ENCODE measurements at places on chromosomes 4 and X.

DNA sequence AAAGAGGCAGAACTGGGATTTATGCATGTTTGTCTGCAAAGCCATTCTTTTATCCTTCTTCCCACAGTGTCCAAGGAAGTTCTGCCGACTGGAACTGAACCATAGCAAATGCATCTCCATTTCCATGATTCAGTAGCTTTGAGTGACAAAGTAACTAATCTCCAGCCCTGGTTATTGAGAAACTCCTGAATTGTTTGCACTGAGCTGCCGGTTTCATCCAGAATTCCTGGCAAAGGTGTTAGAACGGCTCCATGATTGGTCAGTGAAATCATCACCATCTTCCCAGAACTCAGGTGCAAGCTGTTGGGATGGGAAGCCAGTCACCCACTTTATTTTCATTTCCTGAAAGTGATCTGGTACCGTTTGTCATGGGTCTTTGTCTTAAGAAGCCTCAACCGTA lies 47.0 kb upstream of the SLC34A2 start:
- DNase-seq: no peak

DNA sequence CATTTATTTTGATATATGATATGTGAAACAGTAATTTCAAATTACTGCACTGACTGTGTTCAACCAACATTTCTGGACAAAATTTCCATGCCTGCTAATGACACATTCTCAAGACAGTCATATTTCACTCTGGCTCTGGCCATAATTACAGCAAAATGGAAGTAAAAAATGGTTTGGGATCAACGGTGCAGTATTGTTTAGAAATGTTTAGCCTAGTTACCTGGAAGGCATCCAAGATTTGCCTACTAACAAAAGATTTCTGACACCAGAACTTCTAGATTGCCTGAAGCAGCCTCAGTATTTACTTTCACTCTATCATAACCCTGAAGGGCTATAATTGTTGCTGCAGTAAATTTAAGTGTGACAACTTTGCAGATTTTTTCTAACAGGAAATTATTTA lies 416.3 kb downstream of the PCDH10 start:
- DNase-seq: no peak

GRCh38 chr4:168151327-168151726 lies 59.0 kb downstream of the ANXA10 start:
- DNase-seq: no peak

DNA sequence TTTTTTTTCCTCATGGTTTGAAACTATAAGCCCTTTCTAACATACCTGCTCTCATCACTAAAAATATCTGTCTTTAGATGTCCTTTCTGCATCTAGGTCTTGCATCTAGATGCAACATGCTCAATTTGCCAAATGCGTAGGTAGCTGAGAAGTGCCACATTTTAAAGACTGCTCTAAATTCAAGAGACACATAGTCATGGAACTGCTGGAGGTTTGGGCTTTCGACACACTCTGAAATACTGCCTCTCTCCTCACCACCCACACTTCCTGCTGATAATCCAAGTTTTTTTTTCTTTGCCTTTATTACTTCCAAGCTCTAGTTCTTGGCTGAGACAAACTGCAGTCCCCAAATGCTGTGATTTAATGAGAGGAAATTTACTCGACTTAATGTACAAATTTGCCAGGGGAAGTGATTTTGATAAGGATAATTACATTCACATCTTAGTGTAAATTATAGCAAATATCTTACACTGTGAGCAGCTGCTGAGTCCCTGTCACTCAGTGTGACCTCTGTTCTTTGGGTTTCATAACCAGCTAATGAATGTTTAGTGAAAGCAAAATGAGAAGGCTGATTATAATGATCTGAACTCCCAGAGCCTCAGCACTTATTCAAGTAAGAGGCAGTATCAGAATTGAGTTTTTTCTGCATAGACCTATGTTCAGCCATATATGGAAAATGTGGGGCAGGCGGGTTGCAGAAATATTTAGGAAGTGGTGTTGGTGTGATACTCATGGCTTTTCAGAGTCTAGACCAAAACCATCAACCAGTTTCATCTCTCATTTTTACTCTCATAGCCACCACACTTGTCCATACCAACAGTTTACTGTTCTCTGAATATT lies 31.3 kb downstream of the DRD5 start:
- no peak for DNase-seq

GRCh38 chrX:122572461-122572860 lies 611.6 kb upstream of the GRIA3 start:
- DNase-seq: no peak

- no peak for DNase-seq
Measured at GRCh38 chr4:133131829-133132460, 17.1 kb upstream of the PCDH10 start.

DNA sequence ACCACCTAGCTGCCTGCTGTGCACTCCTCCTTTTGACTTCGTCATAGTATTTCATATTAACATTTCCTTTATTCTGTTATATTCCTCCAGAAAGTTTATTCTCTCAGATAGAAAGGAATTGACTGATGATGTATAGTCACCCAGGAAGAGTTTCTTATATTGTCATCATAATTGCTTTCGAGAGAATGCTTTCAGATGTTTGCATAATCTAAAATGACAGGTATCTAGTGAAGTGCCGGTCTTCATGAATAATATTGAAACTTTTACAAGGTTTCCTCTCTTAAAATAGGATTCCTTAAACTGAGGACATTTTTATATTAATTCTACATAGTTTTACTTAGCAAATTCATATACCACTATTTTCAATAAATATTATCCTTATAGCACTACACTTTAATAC lies 10.1 kb downstream of the SEC24D start:
- no peak for DNase-seq

DNA sequence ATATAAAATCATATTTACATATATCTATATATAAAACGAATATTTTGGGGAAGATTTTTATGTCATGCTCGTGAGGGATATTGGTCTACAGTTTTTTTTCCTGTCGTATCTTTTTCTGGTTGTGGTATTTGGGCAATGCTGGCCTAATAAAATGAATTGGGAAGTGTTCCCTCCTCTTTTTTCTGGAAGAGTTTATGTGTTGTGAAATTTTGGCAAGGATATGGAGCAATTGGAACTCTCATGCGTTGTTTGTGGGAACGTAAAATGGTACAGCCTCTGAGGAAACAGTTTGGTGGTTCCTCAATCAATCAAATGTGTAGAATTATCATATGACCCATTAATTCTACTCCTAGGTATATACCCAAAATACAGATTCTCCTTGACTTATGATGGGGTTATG lies 69.8 kb downstream of the ZNF182 start:
- DNase-seq: no peak

GRCh38 chr4:58760737-58761136 lies 1650.6 kb upstream of the IGFBP7 start:
- no peak for DNase-seq

DNA sequence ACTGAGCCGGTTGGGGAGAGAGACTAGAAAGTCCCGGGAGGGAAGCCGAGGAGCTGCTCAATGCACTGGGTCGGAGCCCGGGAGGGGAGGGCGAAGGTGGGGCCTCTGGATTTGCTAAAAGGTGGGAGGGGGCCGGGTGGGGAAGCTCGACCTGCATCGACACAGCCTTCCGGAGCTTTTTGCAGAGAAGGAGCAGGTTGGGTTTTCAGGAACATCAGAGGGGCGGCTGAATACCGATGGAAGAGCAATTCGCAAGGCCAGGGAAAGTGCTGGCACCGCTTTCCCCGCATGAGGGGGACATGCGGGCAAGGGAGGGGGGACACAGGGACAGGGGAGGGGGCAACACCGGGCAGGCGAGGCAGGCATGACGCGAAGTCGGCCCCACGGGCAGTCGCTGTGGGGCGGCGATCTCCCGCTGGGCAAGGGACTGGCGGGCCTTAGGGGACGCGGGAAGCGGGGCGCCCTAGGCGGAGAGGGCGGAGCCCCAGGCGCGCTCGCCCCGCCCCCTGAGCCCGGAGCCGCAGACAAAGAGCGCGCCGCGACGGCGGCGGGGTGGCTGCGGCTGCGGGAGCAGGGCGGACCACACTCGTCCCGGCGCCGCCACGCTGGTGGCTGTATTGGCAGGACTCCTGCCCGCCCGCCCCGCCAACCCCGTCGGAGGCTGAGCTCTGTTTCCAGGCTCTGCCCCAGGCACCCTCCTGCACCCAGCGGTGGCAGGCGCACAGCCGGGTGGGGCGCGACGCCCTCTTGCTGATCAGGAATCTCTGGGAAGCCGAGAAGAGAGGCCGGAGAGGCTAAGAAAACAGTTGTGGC lies 11.6 kb downstream of the PDZD4 start:
- DNase-seq: peak; percentile 72

DNA sequence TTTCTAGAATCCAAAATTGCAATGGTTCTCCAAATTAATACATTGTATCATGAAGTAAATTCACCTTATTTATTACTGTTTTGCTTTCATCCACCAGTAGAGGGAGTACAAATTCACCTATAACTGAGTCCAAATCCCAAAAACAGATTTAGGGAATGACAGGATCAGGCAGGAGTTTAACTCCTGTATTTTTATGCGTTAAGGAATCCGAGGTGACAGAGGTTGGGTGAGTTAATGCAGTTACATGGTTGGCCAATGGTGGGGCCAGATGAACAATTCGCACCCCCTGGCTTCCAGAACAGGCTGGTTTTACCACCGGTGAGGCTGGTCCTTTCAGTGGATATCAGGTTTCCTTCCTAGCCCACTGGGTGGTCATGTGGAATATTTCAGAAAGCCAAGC lies 82.4 kb downstream of the MTNR1A start:
- DNase-seq: no peak

DNA sequence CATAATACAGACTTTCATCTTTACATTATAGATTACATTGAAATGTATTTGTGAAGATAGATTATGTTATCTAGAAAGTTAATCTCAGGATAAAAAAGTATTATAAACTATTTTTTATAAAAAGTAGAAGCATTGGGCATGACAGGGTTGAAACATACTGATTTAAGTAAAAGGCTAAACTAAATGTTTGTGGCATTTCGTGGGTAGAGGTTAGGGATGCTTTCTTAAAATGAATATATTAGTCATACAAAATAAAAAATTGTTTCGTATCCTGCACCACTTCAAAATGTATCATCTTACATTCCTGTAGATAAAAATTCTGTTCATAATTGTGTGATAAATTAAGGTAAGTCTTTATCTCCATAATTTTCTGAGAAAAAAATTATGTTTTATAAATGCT lies 603.6 kb downstream of the SPRY1 start:
- no peak for DNase-seq
